ENCODE measurements at places on chromosomes 6 and 20. TPM values are rescaled to one million over a fixed set of nuclear protein-coding genes. Genes with fewer than 3 reads are reported as not detected.

DNA sequence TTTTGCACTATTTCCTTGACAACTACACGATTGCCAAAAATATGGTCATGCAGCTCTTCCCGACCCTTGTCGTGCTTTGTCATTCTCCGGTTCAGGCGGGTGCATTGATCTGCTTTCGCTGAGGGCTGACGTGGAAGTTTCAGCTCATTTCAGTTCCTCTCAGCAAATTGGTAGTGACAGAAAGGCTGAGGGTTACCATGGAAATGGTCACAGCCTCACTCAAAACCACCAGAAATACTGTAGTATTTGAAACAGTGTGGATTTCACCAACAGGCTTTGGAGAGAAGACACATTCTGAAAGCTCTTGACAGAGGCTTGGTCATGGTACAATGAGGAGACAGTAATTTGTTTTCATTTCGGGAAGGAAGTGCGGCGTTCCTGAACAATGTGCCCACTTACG, 99.7 kb upstream of the EXOC2 start:
- peaks cover 48% of the 10 kb centered on the region for H3K27me3 ChIP-seq
- no peak for DNase-seq
- peaks cover 5% of the 10 kb centered on the region for H3K4me1 ChIP-seq

GRCh38 chr6:21049572-21049971, 515.3 kb downstream of the CDKAL1 start:
- H3K27ac ChIP-seq: no peak overlapping the region
- no peaks in the 10 kb centered on the region for H3K4me1 ChIP-seq
- H3K4me3 ChIP-seq: no peak overlapping the region
- no peaks in the 10 kb centered on the region for H3K27me3 ChIP-seq
- no peaks in the 10 kb centered on the region for H3K36me3 ChIP-seq

COL11A2 gene
- 0.87 TPM for total RNA-seq

SCUBE3 gene
- total RNA-seq: 2.2 TPM
